Activated CD4-positive, alpha-beta T cell treated with anti-CD3 and anti-CD28 coated beads, Interleukin-2, amount 10 ng/mL, durations not matched to agents 7 days and 5 days (primary cell): ENCODE measurements at places on chromosomes 7 and 10. TPM values are rescaled to one million over a fixed set of nuclear protein-coding genes. Genes with fewer than 3 reads are reported as not detected.

RBM20 gene
- total RNA-seq = not detected

GPR15LG gene
- not detected for total RNA-seq

FBXO24 gene
- total RNA-seq = 1.3 TPM

DEPP1 gene
- total RNA-seq = 0.22 TPM

MSMB gene
- total RNA-seq = not detected

SCART1 gene
- total RNA-seq = 4.5 TPM

RPEL1 gene
- not detected for total RNA-seq

NPVF gene
- total RNA-seq = not detected

CNNM1 gene
- total RNA-seq = 0.54 TPM

KLF14 gene
- total RNA-seq = not detected

HOXA6 gene
- total RNA-seq = not detected

PRF1 gene
- total RNA-seq = 99.9 TPM

SLC35G1 gene
- 4.4 TPM for total RNA-seq

TEX47 gene
- not detected for total RNA-seq

TRIL gene
- not detected for total RNA-seq

- peak; percentile 58 for DNase-seq
Observed at GRCh38 chr7:7201578-7202374, 19.4 kb downstream of the C1GALT1 start.

DNA sequence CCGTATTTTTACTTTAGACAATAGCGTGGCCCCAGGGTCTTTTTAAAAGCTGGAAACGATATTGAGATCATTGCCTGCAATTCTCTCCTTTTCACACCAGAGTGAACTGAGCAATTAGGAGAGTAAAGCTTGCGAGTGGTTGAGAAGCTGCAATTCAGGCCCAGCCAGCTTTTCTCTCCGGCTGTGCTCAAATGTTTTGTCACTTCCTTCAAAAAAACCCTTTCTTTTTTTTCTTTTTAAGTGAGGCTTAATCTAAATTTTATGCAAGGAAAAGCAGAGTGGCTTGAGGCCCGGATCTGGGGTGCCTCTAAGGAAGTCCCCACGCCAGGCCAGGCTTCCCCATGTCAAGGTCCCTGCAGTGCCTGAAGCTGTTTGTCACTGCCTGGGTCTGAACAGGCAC lies 433.9 kb downstream of the GLRX3 start:
- DNase-seq = no peak

- DNase-seq = no peak
Observed at GRCh38 chr10:17171141-17171641, 30.3 kb downstream of the TRDMT1 start.

GRCh38 chr10:77959384-77959783 lies 32.8 kb upstream of the DLG5 start:
- DNase-seq = no peak

DNA sequence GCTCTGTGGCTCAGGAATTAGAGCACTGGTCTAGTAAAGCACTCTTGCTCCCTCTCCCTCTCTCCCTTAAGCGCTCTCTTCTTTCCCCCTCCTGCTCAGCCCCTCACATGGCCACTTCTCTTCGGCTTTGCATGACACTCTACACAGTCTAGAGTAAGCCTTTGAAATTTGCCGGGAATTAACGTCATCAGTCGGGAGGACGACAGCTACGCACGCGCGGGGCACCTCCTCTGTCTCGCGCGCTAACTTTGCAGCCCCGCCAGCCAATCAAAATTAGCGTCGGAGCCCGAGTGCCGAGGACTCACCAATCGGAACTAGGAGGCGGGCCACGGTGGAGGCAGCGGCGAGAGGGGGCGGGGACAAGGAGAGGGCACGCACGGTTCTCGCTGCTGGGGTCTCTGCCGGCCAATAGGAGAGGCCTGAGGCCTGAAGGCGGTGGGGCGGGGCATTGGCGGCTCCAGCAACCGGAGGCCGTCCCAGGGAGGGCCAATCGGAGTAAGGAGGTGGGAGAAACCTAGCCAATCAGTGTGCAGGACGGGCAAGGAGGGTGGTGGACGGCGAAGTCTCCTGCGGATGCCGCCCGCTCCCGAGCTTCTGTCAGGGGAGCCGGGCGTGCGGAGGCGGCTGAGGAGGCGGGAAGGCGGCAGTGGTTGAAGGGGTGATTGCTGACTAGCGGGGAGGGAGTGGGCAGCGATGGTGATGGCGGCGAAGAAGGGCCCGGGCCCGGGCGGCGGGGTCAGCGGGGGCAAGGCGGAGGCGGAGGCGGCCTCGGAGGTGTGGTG lies at the start of gene AGFG2:
AGFG2 (plus strand) TSS at position 550 of the 782 bp plus-strand sequence; CDS start at position 694, 144 bp downstream.
- DNase-seq = peak; percentile 100

GRCh38 chr7:53602817-53603418 lies 567.5 kb downstream of the POM121L12 start:
- no peak for DNase-seq

- DNase-seq = no peak
Observed at GRCh38 chr7:93028610-93029009, 89.2 kb downstream of the SAMD9 start.

- no peak for DNase-seq
Observed at GRCh38 chr10:68095153-68095552, 14.1 kb upstream of the MYPN start.

- no peak for DNase-seq
Observed at GRCh38 chr7:37039131-37039749, 314.9 kb upstream of the AOAH start.

GRCh38 chr7:103541026-103541425 lies 95.0 kb upstream of the SLC26A5 start:
- no peak for DNase-seq

DNA sequence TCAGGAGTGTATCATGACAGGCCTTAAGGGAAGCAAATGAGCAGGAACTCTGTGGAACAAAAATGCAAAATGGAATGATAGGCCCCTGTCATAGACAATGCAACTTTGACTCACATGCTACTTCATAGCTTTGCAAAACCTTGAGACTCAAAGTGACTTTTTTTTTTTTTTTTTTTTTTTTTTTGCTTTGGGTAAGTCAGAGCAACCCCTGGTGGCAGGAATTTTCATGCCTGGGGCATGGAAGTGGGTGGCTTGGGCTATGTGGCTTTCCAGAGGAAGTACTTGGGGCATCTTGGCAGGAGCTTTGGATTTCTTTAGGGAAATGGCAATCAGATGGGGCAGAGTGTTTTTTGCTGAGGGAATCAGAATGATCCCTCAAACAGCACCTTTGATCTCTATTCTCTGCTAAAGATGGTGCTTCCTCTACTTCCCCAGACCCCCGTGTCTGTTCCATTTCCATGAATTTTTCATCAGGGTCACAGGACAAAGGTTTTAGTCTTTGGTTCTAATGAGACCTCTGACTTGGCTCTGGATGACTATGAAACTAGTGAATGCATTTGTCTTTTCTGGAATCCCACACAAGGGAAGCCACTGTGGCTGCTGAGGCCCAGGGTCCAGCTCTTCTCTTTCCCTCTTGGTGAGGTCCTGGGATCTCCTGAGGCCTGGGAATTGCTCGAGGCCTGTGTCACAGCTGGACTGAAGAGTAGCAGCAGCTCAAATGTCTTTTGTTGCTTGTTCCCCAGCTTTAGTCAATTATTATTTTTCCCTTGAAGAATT lies 62.8 kb downstream of the TACC2 start:
- DNase-seq = no peak

DNA sequence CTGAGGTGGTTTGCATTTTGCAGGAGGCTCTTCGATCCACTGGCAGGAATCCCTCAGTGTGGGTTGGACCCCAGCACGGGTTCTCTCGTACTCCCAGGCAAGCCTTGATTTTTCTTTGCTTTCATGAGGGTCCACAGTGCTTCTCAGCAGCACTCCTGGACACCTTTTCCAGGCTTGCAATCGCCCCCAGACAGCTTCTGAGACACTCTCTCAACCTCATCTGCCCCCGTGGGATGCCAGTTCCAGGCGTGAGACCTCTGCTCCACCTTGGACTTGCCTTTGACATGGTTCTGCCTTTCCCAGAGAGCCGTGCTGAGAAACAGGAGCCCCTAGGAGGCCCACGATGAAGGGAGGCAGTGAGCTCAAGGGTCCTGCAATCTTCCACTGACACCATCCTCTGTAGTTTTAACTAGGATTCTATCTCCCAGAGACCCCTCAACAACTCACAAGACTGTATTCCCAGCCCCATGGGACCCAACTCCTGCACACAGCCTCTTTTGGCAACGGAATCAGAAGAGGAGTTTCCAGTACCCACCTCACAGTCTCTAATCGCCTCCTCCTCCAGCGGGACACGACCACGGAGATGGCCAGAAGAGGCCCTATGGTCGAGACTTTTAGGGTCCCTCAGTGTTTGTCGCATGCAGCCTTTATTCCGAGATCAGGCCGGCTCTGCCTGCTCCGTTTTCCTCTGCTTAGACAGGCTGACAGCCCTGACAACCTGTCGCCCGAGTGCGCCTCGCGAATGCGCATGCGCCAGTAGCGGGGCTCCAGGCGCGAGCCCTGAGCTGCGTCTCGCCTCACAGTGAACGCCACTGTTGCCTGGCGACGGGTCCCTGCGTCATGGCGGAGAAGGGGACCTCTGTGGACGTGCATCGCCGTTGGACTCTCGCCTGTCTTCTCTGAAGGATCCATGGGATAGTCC lies 26.0 kb upstream of the ZNF273 start:
- DNase-seq = peak; percentile 57

- DNase-seq = no peak
Observed at GRCh38 chr7:50664461-50664922, 99.3 kb upstream of the DDC start.

DNA sequence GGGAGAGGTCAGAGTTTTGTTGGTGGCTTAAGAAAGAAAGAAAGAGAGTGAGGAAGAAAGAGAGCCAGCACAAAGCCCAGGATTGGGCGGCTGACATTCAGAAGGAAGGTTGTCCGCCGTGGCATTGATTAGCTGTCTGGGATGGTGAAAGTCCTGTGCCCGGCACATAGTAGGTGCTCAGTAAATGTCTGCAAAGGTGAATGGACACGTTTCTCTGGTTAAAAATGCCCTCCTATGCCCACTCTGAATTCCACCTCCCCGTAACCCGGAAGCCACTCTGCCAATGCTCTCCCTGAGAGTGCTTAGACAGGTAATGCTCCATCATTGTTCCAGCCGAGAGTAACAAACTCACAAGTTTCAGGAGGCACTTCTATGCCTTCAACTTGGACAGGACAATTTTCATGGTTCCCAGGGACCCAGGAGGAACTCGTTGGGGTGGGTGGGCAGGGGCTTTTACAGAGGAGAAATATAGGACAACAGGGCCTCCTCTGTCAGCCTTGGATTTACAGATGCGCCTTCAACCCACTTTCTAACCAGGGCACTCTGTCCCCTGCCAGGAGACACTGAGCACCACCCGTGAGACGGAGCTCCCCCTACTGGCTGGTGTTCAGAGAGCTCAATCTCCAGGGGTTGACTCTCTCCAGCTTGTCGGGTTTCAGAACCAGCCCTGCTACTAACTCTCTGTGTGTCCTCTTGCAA lies 411.5 kb upstream of the ZMIZ1 start:
- DNase-seq = peak; percentile 75

DNA sequence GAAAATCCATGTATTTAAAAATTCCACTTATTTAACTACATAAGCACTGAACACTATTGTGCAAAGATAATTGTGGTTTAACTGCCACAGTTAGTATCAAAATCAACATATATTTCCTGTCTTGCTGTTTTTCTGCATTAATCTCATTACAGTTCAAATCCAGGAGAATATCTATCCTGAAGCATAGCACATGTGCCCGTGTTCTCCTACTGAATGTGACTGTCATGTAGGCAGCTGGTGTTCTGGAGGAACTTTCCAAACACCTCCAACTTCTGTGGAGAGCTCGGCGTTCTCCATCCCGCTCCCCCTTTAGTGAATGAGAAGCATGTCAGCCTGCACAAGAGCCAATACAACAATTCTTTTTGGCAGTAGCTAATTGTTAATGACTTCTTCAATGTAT lies 76.4 kb upstream of the IKZF1 start:
- DNase-seq = no peak

- no peak for DNase-seq
Observed at GRCh38 chr7:64999165-65000004, 7.1 kb downstream of the ERV3-1 start.

- no peak for DNase-seq
Observed at GRCh38 chr10:43124094-43124521, 14.1 kb upstream of the CSGALNACT2 start.

GRCh38 chr10:123563581-123563855 lies 102.6 kb upstream of the GPR26 start:
- no peak for DNase-seq
